ENCODE measurements at places on chromosomes 6 and 20.

GRCh38 chr20:9574776-9575175 lies 60.4 kb downstream of the LAMP5 start:
- DNase-seq, result no peak

DNA sequence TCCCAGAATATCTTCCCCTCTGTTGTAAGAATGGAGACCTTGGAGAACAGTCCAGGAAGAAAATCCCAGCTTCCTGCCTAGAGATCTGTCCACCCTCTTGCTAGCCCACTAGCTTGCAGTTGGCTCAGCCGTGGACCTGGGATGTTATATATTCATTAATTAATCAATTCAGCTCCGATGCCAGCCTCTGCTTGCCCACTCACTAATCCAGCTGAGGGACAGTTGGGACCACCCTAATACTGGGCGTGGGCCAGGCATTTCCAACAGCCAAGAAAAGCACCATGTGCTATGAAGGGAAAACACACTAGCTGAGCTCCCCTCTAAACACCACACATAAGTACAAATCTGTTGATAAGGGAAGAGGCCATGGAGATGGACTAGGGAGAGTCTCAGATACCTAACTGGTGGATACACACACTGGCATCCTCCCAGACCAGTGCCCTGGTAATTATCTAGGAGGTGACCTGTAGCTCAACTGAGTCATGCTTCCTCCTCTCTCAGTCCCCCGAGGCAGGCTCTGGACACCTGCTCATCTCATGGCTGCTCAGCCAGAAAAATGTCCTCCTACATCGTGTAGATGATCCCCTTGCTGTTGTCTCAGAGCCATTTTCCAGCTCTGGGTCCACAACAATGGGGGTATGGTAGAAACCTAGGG lies 78.9 kb downstream of the ANKRD60 start:
- DNase-seq, result no peak

DNA sequence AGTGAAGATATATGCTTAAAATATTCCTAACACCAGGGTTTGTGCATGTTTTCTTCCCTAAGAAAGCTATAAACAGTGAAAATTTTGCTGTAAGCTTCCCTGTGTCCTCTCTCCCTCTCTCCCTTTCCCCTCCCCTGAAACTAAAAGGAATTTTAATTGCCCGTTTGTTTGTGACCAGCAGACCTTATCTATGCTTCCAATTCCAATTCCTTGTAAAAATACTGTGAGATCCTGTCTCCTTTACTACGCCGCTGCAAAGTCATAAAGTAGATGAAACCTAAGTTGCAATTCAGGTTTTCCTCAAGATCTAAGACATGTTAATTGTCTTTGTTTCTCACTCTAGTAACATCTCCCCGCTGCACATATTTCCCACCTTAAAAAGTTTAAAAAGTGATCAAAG lies 82.3 kb downstream of the DNAH8 start:
- no peak for DNase-seq

DNA sequence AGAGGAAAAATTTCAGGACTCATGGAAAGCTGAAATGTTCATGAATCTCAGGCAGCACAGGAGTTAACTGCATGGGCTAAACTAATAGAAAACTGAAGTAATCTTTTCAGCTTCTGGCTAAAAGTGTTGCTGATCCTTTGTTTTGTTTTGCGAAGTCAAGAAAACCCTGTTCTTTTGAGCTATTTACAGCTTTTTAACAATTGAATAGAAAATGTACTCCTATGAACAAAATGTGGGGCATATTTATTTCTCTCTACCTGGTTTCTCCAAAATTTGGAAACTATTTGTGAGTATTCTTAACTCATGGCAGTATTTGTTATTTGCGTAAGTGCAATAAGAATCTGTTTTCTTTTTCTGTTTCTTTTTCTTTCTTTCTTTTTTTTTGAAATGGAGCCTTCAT lies 818.8 kb upstream of the CITED2 start:
- DNase-seq, result no peak

GRCh38 chr6:100796049-100796823 lies 84.9 kb downstream of the ASCC3 start:
- DNase-seq, result no peak

- no peak for DNase-seq
These were observed 262.2 kb upstream of the TAB2 start for GRCh38 chr6:149055195-149055899.

GRCh38 chr6:100447900-100448748 lies 16.6 kb downstream of the SIM1 start:
- DNase-seq, result no peak

- no peak for DNase-seq
These were observed 9.8 kb upstream of the ELOVL5 start for GRCh38 chr6:53358440-53359094.

DNA sequence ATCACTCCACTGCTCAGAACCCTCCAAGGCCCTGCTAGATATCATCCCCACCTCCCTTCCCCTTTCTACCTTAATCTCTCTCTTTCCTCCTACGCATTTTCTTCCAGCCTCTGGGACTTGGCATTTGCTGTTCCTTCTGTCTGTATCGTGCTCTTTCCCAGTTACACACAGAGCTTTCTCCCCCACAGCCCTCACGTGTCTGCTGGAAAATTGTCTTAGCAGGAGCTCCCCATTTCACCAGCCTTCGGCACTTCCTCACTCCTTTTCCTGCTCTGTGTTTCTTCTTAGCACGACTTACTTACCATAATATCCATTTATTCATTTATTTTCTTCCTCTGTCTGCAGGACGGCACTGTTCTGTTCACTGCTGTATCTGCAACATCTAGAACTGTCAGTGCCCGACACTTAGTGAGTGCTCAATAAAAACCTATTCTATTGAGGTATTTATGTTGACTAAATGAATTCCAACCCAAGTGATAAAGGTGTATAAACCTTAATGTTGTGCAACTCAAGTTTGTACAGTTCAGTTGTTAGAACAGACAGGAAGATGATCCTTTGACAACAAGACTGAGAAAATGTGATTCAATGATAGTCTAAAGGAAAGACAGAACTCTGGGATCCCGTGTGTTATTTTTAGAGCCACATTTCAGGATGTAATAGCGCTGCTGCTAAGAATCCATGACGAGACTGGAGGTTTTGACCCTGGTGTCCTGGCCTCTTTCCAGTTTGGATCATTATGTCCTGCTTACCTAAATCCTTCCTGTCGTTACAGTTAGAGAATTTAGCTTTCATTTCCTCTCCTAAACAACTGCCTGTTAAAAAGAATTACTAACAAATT lies 170.1 kb upstream of the LAMP5 start:
- DNase-seq, result no peak

DNA sequence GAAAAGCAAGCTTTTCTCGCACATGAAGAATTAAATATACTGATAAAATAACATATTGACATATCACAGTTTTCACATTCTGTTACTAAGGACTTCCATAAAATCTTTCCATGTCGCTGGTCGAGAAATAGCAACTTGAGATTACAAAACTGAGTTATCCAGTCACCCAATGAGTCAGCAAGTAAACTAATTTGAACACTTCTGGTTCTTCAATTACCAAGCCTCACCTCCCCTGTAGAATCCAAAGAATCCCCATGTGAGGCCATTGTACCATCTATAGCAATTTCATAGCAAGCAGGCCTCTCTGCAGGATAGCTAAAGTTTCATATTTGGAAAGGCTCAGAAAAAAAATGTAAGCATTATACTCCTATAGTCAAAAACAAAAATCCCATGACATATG lies 87.3 kb downstream of the PKHD1 start:
- no peak for DNase-seq

DNA sequence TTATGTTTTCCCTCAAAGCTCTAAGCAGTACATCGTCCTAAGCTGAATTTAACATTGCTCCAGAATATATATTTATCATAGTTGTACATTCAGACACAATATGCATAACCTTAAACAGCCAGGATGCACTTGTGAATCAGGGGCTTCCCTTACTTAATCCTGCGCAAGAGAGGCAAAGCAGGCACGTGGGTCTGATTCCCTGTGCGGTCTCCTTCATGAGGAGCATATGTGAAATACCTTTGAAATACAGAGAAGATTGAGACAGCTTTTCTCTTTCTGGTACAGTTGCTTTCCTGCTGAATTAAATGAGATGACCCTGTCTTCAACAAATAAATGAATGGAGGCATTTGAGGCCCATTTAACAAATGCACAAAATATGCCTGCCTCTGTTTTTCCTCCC lies 1.5 kb downstream of the HTR1E start:
- no peak for DNase-seq

GRCh38 chr6:160042788-160043301 lies 74.0 kb downstream of the IGF2R start:
- no peak for DNase-seq

DNA sequence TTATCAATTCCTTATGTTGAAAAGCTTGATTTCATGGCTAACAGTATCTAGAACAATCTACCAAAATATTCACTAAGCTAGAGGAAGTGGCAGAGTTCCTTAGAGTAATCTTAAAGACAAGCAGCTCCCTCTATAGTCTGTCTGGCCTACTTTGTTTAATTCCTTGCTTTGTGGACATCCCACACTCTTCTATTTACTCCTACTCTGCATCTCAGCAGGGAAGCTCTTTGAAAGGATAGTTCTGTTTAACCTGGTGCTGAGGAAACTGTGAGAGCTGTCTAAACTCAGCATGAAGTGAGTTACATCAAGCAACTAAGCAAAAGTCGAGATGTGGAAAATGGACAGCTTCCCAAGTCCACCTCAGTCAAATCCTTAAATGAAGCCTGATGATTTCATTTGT lies 4.3 kb downstream of the REV3L start:
- no peak for DNase-seq

- DNase-seq, result no peak
These were observed 95.6 kb downstream of the SNX5 start for GRCh38 chr20:17872959-17873358.

- DNase-seq, result no peak
These were observed 21.7 kb downstream of the UBD start for GRCh38 chr6:29537714-29538403.

DNA sequence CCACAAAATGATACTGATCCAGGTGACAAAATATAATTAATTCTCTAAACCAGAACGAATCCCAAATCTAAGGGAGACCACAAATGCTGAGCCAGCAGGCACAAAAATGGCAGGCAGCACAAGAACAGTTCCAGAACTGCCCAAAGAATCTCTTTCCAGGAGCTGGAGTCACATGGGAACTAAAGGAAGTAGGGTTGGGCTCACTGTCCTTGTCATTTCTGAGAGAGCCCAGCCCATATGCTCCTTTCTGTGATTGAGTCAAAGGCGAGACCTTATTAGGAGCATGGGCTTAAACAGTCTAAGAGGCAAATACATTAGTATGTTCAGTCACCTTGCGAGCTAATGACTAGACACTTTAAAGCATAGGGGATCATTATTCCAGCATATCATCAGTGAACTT lies 327.6 kb upstream of the ARID1B start:
- no peak for DNase-seq

DNA sequence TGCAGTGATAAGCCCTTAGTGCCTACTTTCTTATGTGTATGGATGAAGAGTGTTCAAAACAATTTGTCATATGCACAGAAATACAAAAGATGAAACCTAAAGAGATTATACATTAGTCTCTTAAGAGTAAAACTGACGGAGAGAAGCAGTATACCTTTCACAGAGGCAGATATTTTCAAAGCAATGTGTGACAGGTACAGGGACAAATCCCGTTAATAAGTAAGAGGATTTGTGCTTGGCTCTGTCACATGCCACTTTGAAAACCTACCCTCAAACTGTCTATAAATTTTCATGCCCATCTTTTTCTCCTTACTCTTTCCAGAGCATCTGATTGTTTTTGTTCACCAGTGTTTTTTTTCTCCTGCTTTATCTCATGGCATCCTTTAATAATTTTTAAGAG lies 741.3 kb upstream of the MMS22L start:
- DNase-seq, result no peak

GRCh38 chr6:11202513-11203305 lies 29.8 kb downstream of the NEDD9 start:
- no peak for DNase-seq

DNA sequence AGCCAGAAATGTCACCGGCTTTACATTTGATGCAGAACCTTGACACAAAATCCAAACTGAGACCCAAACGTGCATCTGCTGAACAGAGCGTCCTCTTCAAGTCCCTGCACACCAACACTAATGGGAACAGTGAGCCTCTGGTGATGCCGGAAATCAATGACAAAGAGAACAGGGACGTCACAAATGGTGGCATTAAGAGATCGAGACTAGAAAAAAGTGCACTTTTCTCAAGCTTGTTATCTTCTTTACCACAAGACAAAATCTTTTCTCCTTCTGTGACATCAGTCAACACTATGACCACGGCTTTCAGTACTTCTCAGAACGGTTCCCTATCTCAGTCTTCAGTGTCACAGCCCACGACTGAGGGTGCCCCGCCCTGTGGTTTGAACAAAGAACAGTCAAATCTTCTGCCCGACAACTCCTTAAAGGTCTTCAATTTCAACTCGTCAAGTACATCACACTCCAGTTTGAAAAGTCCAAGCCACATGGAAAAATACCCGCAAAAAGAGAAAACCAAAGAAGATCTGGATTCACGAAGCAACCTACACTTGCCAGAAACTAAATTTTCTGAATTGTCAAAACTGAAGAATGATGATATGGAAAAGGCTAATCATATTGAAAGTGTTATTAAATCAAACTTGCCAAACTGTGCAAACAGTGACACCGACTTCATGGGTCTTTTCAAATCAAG lies 108.4 kb downstream of the RTN4IP1 start:
- peak; percentile 60 for DNase-seq
